ENCODE measurements at places on chromosomes 12 and 14.

- DNase-seq, result no peak
Observed at GRCh38 chr12:53825246-53826081, 73.7 kb upstream of the CISTR start.

DNA sequence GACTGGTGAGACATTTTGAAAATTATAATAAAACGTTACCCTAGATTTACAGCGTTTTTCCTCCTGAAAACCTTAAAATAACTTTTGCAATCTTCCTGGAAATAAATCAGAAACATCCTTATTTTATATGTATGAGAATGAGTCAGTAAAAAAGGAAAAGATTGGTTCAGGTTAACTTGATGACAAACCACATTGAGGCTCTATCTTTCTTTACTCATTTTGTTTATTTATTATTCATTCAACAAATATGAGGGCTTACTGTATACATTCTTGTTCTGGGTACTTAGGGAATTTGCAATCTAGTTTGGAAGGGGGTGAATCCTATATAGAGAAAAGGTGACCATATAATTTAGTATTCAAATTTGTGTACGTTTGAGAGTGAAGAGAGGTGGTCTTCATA lies 156.6 kb downstream of the UNC79 start:
- DNase-seq, result no peak

GRCh38 chr12:30691122-30691879 lies 4.4 kb downstream of the IPO8 start:
- no peak for DNase-seq

GRCh38 chr14:101289230-101289690 lies 272.0 kb upstream of the DIO3 start:
- DNase-seq, result no peak

GRCh38 chr12:63397807-63398206 lies 246.8 kb upstream of the AVPR1A start:
- no peak for DNase-seq
